ENCODE measurements at places on chromosomes 3 and 15.

GRCh38 chr15:85496151-85496550 is 115.7 kb downstream of the AKAP13 start:
- no peak for DNase-seq

DNA sequence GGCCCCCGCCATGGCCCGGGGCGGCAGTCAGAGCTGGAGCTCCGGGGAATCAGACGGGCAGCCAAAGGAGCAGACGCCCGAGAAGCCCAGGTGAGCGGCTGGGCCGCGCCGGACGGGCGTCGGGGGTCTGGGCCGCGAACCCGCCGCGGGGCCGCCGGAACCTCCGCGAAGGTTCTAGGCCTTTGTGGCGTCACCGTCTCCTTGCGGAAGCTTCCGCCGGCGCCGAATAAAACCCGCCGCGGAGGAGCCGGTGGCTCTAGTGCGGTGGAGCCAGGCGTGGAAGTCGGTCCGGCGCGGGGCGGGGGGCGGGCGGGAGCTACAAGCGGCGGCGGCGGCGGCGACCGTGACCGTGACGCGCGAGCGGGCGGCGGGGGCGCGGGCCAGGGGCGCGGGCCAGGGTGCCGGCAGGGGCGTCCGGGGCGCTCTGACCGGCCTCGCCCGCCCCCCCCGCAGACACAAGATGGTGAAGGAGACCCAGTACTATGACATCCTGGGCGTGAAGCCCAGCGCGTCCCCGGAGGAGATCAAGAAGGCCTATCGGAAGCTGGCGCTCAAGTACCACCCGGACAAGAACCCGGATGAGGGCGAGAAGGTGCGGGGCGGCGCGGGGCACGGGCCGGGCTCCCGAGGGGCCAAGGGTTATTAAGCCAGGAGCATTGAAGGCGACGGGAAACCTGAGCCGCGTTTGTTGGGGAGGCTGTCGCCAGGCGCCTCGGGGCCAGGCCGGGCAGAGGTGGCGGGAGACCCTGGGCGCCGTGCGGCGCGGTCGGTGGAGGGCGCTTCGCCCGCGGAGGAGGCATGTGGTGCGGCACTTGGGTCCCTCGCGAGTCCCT is at the start of gene DNAJA4:
TSS of gene DNAJA4 (plus strand) at position 259 of the 833 bp plus-strand sequence. CDS start at position 461, 202 bp downstream.
- no peak for DNase-seq

DNA sequence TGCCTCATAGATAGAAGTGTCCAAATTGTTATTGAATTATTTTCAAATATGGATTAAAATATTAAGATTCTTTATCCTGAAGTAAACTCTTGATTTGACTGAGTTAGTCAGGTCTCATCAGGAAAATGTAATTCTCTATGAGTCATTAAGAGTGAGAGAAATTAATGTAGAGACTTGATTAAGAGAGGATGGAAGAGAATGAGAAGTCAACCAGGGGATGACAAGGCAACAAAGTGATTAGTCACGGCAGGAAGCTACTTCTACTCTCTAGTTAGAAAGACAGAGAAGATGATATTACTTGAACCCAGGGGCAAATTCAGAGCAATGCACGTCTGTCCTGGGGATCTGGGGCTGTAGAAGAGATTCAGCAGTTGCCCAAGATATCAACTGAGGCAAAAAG is 202.5 kb downstream of the LSAMP start:
- no peak for DNase-seq

DNA sequence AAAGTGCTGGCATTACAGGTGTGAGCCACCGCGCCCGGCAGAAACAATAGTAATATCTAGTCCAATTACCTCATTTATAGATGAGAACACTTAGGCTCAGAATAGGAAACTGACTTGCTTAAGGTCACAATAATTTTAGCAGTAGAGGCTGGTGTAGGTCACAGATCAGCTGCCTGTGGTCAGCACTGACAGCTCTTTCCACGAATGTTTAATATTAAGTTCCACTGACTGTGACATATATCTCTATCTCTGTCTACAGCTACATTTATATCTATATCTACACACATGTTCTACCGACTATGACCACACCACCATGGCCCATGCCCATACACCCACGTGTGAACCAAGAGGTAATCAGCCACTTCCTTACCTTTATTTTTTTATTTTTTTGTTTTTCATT is 40.2 kb upstream of the DLG1 start:
- no peak for DNase-seq

DNA sequence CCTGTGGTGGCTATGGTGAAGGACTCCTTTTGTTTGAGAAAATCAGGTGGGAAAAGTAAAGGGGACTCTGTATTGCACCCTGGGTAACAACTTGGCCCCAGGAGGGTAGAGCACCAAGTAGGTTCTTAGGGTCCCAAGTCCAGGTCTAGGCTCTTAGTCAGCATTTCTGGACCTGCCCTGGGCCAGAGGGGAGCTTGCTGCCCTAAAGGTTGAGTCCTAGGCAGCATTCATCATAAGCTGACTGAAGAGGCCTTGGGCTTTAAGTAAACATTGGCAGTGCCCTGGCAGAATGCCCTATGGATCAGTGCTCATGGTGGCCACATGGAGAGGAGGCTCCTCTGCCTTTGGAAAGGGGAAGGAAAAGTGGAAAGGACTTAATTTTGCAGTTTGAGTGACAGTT is 268.5 kb upstream of the CTNNB1 start:
- no peak for DNase-seq

- no peak for DNase-seq
Observed at GRCh38 chr3:108462899-108463298, 47.5 kb downstream of the MYH15 start.

- DNase-seq = peak; percentile 10
Observed at GRCh38 chr3:123385981-123386380, 62.9 kb downstream of the ADCY5 start.

GRCh38 chr3:115325539-115325938 is 178.5 kb upstream of the ZBTB20 start:
- peak; percentile 21 for DNase-seq

DNA sequence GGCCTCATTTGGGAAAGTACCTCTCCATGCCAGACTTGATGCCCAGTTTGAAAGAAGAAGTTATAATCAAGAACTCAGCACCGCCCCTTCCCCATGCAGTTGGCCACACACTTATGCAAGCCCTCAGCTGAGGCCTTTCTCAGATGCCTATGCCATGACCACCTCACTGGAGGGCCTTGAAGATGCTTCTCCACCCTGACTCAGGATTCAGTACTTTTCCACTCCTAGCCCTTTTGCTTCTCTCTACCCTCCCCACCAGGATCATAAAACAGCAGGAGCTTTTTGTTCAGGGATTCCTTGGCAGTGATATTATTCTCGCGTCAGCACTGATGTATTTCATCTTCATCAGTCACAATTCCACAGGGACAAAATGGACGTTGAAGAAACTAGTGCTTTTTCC is 313.5 kb downstream of the PYDC2 start:
- DNase-seq = peak; percentile 82

DNA sequence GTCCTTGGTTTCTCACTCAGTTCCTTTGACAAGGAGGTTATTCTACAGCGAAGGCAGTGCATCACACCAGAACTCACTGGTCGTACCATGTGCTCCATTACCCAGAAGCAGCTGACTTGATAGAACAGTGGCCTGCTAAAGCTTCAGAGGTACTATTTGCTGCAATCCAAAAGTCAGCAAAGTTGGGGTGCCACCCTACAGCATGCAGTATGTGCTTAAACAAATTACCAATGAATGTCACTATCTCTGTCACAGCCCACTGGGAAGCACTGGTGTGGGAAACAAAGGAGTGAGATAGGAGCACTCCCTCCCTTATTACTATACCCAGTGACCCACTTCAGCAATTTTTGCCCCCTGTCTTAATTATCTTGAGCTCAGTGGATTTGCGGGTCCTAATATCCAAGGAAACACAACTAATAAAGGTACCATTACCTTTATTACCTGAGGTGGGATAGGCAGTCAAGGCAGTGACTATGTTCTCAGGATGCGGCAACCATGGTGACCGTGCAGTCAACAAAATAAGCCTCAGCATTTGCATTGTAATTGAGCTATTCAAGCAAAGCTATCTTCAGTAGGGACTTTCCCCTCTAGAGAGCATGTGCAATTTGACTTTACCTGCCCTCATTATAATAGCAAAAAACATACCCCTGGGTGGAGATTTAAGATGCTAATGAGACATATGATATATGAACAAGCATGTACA is 199.4 kb downstream of the OCA2 start:
- DNase-seq = no peak

GRCh38 chr3:14263317-14264005 is 84.8 kb downstream of the LSM3 start:
- DNase-seq = no peak

DNA sequence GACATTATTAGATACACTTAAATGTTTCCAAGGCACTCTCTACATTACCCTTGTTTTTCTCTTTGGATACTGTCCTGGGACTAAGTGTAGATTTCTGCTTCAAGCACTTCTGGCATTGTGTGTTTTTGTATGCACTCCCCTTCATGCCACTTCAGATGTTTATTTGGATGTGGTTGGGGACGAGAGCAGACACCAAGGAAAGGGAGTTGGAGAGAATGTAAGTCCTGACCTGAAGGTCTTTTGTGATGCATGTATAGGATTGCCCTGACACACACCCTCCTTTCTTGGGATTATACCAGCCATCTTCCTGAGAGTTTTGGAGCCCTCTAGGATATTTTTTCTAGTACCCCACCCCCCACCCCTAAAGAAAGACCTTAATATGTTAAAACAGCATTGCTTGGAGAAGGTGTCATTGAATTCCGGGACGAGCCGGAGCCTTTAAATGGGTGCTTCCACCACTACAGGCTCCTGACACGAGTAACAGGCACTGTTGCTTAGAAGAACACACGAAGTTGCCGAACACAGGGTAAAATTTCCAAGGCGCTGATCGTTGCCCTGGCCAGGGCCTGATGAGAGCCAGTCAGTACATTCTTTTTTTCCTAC is 22.7 kb downstream of the PSMD6 start:
- DNase-seq = no peak
